ENCODE measurements at places on chromosomes 7 and 10.

DNA sequence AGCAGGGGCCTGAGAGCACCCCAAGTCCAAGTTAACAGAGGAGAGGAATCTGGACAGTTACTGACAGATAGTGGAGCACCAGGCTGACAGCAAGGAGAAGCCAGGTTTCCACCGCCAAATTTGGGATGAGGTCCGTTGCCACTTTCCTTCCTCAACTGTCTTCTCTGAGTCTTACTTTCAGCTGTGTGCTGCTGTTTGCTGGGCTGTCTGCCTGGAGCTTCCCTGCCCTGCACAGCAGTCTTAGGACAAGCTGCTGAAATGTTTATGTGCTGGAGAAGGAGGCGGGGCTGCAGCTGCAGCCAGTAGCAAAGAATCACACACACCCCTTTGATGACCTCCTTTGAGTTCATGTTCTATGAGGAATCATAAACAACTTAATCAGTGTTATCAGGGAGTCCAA, 17.4 kb upstream of the CYP3A7 start:
- DNase-seq, result no peak

GRCh38 chr7:22732556-22733126, 5.6 kb downstream of the IL6 start:
- no peak for DNase-seq

GRCh38 chr10:117503244-117504205, 39.0 kb upstream of the EMX2 start:
- DNase-seq, result no peak

DNA sequence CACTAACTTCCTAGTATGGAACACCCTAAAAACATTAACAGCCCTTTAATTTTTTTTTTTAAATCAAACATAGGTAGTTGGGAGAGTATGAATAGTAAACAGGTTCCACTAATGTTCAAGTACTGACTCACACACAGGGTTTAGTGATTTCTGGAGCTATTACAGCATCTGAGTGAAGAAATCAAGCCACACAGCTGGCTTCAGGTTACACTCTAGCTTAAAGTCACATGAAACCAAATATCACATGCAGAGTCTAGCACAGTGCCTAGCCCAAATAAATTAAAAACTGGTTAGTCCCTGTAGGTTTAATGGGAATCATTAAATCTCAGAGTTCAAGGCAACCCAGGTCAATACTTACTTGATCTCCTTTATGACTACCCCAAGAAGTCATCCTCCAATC, 11.6 kb downstream of the PANK1 start:
- no peak for DNase-seq

DNA sequence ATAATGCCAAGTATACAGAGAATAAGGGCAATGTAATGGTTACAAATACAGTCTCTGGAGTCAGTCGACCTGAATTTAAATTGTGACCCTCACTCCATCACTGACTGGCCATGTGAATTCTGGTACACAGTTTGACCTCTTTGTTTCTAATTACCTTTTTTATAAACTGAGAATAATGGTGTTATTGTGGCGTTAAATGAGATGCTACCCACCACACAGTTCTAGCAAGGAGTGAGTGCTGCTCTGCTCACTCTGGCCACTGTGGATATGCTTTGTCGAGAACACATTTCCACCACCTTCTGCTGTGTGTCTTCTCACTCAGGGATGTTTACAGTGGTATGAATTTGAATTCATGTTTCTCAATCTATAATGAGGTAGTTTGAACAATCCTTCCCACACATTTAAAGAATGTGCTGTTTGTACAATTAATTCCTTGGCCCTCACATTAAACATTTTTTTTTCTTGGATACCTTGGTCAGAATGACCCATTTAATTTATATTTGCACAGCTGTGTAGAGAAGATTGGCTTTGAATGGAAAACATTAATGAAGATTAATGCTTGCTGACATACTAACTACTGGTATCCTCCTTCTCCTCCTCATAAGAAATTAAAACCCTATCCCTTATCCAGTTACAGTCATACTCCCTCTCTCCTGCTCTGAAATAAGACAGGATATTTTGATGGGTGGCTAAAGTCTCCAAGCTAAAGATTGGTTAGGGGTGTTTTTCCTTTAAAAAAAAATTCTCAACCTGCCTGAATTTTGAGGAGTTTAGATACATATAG, 42.4 kb downstream of the PLCE1 start:
- DNase-seq, result no peak

DNA sequence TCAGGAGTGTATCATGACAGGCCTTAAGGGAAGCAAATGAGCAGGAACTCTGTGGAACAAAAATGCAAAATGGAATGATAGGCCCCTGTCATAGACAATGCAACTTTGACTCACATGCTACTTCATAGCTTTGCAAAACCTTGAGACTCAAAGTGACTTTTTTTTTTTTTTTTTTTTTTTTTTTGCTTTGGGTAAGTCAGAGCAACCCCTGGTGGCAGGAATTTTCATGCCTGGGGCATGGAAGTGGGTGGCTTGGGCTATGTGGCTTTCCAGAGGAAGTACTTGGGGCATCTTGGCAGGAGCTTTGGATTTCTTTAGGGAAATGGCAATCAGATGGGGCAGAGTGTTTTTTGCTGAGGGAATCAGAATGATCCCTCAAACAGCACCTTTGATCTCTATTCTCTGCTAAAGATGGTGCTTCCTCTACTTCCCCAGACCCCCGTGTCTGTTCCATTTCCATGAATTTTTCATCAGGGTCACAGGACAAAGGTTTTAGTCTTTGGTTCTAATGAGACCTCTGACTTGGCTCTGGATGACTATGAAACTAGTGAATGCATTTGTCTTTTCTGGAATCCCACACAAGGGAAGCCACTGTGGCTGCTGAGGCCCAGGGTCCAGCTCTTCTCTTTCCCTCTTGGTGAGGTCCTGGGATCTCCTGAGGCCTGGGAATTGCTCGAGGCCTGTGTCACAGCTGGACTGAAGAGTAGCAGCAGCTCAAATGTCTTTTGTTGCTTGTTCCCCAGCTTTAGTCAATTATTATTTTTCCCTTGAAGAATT, 62.8 kb downstream of the TACC2 start:
- DNase-seq, result no peak

DNA sequence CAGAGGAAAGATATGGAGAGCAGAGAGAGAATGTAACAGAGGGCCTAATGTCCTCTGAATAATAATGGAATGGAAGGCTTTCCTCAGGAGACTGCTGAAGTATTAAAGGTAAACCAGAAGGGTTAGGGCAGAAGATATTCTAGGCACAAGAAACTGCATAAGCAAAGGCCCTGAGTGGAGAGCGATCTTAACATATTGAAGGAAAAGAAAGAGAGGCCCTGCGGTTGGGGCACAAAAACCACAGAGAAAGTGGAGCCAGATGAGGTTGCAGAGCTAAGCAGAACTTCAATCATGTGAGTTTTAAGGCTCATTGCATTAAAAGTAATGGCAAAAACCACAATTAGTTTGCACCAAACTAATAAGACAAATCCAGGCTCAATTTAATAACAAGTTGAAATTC, 115.8 kb upstream of the VSTM2A start:
- no peak for DNase-seq

DNA sequence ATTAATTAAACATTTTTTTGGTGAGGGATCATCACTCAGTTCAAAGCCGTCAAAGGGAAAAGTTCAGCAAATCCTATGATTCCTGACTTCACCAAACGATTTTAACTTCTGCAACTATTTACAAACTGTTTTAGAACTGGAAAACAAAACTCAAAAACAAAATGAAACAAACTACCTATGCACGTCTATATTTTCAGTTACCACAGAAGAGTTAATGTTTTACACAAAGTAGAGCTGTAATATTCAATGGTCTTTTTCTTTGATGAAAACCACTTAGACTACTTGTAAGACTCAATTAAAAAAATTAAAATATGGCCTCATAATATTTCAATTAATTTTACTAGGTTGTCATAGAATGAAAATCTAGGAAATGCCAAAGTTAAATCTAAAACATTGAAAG, 131.5 kb downstream of the ATE1 start:
- DNase-seq, result no peak

GRCh38 chr10:15419279-15419874, 48.3 kb upstream of the FAM171A1 start:
- DNase-seq, result no peak

- no peak for DNase-seq
Measured at GRCh38 chr7:50621973-50622490, 56.8 kb upstream of the DDC start.

- no peak for DNase-seq
Measured at GRCh38 chr7:136049818-136050461, 72.8 kb upstream of the MTPN start.

DNA sequence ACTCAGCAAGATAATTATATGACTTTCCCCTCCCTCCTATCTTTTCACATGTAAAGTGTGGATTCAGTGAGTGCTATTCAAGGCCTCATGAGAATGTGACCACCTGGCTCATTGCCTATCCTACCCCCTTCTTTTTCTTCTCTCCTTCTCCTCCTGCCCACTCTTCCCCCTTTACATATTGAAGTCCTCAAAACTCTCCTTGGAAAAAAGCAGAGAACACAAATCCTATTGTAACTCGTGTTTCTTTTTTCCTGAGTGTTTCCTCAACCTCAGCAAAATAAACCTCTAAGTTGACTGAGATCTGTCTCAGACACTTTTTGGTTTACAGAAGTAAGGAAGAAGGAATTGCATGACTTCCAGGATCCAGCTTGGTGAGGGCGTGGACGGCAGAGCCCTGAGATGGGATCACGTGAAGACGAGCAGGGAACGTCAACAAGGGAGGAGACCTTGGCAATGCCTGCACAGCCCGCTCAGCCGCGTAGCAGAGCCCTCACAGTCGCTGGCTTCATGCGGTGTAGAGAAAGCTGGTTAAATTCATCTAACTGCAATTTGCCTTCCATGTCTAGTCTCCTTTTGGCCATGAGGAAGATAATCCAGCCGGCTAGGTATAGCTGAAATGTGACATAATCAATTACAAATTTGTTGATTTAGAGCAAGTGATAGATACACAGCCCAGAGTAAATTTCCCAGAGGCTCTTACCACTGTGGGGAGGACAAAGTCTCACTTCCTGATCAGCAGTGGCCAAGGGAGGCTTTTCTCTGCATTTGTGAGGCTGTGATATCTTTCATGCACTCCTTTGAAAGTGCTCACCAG, 75.7 kb downstream of the LYZL2 start:
- no peak for DNase-seq

- DNase-seq, result no peak
Measured at GRCh38 chr10:5978230-5978489, 817 bp upstream of the IL15RA start.

- no peak for DNase-seq
Measured at GRCh38 chr10:55822096-55822495, 539.0 kb downstream of the ZWINT start.

DNA sequence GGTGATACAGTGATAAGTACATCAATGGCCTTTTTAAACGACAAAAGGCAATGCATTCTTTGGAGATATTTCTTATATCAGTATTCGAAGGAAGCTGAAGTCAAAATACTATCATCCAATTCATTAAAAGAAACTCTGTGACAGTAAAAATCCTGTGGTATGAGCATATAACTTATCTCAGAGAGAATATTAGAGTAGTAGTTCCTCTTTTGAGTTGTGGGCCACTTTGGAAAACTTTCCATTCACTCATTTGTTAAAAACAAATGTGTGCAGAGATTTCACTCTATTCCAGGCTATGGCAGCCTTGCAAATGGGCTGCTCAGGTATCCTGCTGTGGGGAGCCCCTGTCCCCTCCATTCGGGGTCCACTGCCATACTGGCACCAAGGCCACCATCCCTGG, 55.3 kb upstream of the ZNF438 start:
- DNase-seq, result no peak

GRCh38 chr7:104252409-104253134, 44.8 kb upstream of the ORC5 start:
- no peak for DNase-seq

DNA sequence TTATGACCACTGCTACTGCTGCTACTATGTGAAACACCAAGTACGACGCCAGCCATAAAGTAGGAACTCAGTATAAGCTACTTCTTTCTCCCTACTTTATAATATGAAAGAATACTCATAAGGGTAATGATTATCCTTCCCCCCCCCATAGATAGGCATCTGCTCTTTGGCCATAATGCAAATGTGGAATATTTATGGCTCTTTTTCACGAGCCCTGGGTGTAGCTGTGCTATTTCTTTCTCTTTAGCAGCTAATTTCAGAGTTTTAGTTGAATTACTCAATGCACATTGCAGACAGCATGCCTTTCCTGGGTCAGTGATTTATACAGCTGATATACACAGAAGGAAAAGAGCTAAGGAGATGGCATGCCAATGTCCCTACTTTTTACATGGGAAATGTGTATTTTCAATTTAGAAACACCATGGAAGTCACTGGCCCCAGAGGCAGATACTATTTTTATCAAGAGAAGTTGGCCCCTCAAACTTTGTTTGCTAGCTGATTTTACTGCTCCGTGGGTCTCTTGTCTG, 234.1 kb upstream of the KIAA1217 start:
- DNase-seq, result no peak

- DNase-seq, result no peak
Measured at GRCh38 chr7:148927123-148928045, 43.3 kb upstream of the EZH2 start.

DNA sequence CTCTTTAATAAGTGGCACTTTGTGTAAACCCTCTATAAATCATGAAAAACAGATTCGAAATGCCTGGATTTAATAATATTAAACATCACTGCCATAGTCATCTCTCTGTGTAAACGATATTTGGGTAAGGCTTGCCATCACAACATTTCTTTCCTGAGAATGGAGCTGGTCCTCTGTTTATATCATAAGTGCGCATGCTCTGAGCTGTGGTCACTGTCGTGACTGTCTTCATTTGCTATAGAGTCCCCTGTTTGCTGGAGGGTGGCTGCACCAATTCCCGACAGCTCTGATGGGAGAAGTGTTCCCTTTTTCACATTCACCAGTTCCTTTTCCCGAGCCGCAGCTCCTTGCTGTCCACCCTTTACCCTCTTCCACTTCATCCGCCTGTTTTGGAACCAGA, 50.4 kb upstream of the AGMO start:
- DNase-seq, result no peak

DNA sequence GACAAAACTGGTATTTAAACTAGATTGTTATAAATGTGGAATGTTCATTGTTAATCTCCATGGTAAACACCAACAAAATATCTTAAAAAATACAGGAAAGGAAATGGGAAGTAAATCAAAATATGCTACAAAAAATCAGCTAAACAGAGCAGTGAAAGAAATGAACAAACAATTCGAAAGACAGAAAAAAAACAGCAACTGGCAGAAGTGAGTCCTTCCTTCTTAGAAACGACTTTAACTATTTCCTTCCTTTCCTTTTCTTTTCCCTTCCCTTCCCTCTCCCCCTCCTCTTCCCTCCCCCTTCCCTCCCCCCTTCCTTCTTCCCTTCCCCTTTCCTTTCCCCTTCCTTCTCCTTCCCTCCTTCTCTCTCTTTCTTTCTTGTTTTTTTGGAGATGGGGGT, 12.8 kb downstream of the ZNF248 start:
- DNase-seq, result no peak

DNA sequence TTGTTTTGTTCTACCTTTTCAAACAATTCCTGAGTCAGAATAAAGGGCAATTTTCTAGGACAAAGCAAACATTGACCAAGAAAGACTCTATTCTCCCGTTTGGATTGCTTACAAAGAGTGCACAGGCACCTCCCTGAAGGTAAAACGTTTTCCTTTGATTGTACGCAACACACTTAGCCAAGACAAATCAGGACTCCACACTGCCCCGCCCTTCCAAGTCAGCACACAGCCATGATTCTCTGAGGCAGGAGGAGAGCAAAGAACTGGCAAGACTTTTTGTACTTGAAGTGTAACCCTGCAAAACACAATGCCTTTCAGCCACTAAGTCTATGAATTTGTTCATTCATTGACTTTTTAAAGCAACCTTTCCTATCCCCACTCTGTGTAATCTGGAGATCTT, 85.0 kb upstream of the FAM180A start:
- DNase-seq, result no peak

- DNase-seq, result no peak
Measured at GRCh38 chr7:13981070-13981469, 8.4 kb downstream of the ETV1 start.

GRCh38 chr10:63605197-63605967, 84.2 kb downstream of the REEP3 start:
- no peak for DNase-seq

All from stimulated activated CD4-positive, alpha-beta T cell treated with anti-CD3 and anti-CD28 coated beads, Interleukin-1b, Interleukin-23, amount 100 ng/mL, for 1 hour (primary cell).